Panc1 (cell line): ENCODE measurements at places on chromosomes 2 and 18. TPM values are rescaled to one million over a fixed set of nuclear protein-coding genes. Genes with fewer than 3 reads are reported as not detected.

GRCh38 chr2:84238907-84239306 is 220.2 kb downstream of the SUCLG1 start:
- DNase-seq = no peak
- no peaks in the 10 kb centered on the region; the same call in 1 of the 2 replicates for H3K27me3 ChIP-seq
- no peaks in the 10 kb centered on the region for H3K4me1 ChIP-seq
- no peaks in the 10 kb centered on the region for H3K36me3 ChIP-seq
- no peak overlapping the region for H3K4me3 ChIP-seq

GRCh38 chr2:46843316-46843715 is 72.3 kb downstream of the MCFD2 start:
- DNase-seq = no peak
- no peak overlapping the region for H3K4me3 ChIP-seq
- H3K36me3 ChIP-seq = no peaks in the 10 kb centered on the region
- no peak overlapping the region for H3K27ac ChIP-seq
- H3K27me3 ChIP-seq = no peaks in the 10 kb centered on the region

DNA sequence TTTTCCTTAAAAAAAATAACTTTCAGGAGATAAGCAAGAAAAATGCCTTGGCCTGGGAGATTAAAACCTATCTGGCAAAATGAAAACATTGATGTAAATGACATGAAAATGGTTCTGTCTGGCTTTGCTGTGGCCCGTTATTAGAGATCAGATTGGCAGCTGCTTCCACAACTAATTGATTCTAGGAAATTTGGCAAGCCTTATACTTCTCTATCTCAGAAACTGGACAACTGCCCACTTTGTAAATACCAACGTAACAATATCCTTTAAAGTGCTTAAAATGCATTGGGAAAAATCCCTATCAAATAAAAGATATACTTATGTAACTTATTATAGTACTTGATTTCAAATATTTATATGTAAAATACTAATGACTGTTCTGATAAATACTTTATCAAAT is 14.2 kb upstream of the SKA1 start:
- no peak for DNase-seq
- no peaks in the 10 kb centered on the region for H3K4me1 ChIP-seq
- no peak overlapping the region for H3K27ac ChIP-seq
- H3K27me3 ChIP-seq = no peaks in the 10 kb centered on the region

- no peak overlapping the region for H3K4me3 ChIP-seq
- DNase-seq = no peak
- peaks cover 4% of the 10 kb centered on the region for H3K27me3 ChIP-seq
- H3K4me1 ChIP-seq = no peaks in the 10 kb centered on the region
These were observed 105.5 kb downstream of the COLEC12 start for GRCh38 chr18:394987-395362.

- H3K27ac ChIP-seq = no peak overlapping the region
- H3K4me1 ChIP-seq = no peaks in the 10 kb centered on the region
- no peak overlapping the region for H3K4me3 ChIP-seq
- no peaks in the 10 kb centered on the region for H3K36me3 ChIP-seq
These were observed 116.6 kb downstream of the RPIA start for GRCh38 chr2:88808083-88808482.

PSMA8 gene
- not detected for total RNA-seq

DAW1 gene
- total RNA-seq = 0.26 TPM

TANK gene
- 36.0 TPM for total RNA-seq
